Activated CD4-positive, alpha-beta memory T cell treated with anti-CD3 and anti-CD28 coated beads for 36 hours (primary cell): ENCODE measurements at places on chromosomes 6 and 20.

DNA sequence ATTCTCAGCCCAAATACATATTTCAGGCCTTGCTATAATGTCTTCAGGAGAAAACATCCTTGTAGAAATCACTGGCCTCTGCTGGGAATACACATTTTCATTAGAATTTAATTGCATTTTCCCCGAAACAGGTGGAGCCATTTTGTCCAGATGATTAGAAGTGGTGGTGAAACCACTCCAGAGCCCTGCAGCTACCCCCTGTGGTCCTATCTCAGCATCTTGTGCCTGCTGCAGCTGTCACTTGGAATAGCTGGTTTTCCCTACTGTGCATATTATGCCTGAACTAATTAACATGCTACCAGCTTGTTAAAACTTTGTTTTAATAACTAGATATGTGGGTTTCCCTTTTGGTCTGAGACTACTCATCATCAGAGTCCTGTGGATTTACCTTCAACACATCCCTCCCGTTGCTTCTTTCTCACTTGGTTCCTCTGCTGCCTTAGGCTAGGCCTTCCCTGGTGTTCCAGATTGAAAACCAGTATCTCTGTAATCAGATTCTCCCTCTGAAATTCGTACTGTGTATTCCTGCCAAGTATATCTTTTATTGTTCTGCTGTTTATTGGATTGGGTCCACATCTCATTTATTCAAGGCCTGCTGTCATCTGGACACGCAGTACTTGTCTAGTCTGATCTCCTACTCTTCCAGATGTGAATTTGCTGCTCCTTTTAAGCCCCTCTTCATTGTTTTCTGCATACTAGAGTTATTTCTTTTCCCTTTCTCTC, 15.2 kb downstream of the DNAH8 start:
- DNase-seq, result no peak

- DNase-seq, result no peak
Observed at GRCh38 chr6:150196942-150197745, 54.3 kb downstream of the PPP1R14C start.

DNA sequence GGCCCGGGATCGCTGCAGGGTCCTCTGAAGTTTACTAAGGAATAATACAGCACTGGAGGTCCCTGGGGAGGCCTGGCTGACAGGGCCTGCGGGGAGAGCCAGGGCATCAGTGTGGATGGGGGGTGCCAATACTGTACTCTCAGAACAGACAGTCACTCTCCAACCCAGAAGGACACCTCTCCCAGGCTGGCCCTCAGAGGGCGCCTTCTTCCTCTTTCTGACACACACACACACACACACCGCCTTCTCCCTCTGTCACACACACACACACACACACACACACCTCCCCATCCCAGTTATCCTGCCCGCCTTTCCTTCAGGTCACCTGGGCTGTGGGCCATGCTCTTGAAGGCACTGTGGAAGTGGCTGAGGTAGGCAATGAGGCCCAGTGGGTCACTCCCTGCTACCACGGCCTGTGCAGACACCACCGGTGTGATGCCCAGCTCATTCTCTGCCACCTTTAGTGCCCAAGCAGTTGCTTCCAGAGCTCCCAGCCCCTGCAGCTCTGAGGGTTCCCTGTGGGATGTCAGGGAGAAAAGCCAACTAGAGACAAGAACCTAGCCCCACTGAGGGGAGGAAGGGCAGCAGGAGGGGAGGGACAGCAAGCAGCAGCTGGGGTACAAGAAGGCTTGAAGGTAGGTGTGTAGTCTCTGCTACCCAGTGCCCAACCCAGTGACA, 7.5 kb downstream of the SMPD2 start:
- no peak for DNase-seq

DNA sequence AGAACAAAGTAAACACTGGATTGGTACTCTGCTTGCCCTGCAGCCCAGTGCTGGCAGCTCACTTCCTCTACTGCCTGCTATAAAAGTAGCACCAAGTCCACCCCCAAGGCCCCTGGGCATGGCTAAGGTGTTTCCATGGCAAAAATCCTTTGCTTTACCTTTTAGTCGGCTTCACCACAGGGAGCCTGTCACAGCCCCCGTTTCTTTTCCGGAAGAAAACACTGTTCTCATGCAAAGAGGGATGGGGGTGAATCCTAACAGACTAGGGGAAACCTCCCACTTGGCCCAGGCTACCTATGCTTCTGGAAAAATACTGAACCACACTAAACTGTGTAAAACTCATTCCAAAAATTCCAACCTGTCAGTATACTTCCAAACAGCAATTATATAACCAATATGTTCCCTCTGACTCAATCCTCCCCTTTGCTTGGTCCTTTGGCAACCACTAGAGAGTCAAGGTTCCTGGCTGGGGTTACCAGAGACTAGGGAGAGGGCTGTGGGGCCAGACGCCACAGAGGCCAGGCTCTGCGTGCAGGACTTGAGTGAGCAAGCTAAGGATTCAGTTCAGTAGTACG, 16.1 kb downstream of the PPIL1 start:
- DNase-seq, result no peak

- DNase-seq, result no peak
Observed at GRCh38 chr20:3275966-3276679, 37.1 kb upstream of the SLC4A11 start.
